Stimulated activated CD4-positive, alpha-beta T cell treated with anti-CD3 and anti-CD28 coated beads, Interleukin-15, amount 100 ng/mL, for 1 hour (primary cell): ENCODE measurements at places on chromosomes 16 and 17.

DNA sequence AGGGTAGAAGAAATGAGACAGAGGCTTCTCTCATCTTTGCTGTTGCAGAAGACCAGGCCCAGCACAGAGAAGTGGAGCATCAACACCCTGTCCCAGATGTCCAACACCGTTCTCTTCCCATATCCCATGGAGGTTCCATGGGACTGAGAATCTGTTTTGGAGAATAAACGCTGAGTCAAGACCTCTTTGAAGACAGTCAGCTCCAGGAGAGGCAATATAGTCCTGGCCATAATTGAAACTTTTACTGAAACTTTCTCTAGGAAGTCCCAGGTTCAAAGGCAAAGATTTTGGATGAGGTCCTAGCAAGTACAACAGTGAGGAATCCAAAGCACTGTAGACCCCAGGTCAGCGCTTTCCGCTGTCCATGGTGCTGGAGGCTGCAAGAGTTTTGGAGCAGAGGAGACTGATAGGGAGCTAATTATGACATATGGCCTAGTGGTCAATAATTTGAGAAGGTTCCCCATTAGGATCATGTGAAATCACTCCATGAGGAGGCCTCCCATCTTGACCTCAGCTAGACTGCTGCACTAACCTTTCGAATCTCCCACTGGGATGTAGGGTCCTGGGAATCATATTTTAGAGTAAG lies 36.0 kb downstream of the OSBPL7 start:
- DNase-seq = no peak

- no peak for DNase-seq
Measured at GRCh38 chr16:75228143-75228976, 9.6 kb downstream of the CTRB1 start.

GRCh38 chr17:62562656-62563055 lies 64.8 kb upstream of the MRC2 start:
- DNase-seq = no peak

DNA sequence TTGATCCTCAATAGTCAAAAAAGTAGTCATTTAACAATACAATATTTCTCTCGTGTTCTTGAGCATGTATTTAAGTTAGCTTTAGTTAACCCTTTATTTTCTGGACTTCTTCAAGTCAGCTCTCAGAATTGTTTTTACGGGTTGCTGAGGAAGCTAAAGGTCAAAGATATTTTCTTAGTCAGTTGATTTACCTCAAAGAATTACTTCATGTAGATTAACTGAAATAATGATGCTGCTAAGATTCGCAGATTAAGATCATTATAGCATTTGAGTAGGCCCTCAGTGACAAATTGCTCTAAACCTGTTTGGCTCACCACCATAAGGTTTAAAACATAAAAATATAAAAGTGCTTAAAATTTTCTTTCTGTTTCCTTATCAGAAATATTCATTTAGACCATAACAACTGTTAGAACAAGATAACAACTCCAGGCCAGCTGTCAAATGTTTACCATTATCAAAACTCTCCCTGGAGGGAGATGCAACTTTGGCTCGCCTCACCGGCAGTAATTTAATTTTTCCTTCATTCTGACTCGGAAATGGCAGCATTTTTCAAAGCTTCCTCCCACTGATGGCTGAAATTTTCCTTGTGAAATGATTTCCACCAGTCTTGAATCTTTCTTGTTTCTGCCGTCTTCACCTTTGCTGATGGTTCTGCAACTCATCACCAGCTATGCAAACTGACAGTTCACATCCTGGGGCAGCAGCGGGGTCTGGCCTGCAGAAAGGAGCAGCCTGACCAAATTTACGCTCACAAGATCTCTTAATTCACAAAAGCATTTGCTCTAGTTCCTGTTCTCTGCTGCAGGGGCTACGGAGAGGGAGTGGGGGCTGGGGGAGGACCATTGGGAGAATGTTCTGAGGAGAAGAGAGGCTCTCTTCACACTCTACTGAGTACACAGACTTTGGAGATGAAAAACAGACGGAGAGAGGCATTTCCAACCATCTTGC lies 254.8 kb upstream of the TBX2 start:
- DNase-seq = no peak

DNA sequence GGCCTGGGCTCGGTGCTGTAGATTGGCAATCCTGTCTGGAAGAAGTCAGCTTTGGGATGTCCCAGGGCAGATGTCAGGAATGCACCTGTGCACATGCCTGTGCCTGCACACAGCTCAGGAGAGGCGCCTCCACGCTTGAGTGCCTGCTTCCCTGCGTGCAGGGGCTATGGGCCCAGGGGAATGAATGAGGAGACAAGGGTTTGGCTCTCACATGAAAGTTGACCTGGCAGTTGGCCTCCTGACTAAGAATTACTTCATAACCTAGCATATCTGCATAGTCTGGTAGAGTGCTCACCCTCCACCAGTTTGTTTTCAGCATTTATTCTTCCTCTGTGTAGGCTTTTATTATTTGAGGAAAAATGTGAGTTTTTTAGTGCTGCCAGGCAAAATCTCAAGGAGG lies 50.0 kb downstream of the PLD6 start:
- DNase-seq = no peak

DNA sequence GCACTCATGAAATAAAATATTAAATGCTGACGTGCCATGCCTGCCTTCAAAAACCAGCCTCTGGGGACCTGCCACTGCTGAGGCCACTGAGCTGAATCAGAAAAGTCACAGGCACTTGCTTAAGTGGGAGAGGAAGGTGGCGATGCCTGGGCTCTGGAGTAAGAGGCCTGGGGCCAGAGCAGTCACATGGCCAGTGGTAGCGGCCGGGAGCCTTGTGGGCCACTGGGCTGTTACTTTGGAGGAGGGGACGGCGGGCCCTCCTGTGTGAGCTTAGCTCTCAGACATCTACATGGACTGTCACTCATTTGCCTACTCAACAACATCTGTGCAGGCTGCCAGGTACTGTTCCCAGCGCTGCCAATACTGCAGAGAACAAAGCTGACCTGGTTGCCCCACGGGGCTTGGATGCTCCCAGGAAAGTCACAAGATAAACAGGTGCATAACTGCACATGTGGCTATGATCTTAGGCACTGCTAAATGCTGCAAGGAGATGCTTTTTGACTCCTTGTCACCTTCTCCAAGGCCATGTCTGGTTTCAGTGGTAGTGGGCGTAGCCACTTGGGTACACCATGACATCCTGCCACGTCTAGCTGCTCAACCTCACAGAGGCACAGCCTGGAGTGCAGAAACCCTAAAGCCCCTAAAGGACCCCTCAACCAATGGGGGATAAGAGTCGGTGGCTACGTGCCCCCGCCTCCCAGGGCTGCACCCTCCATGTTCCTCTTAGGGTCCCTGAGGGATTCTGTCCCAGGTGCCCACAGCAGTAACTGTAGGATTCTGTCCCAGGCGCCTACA lies 11.6 kb downstream of the COTL1 start:
- no peak for DNase-seq

GRCh38 chr16:46796764-46797269 lies 34.2 kb downstream of the C16orf87 start:
- no peak for DNase-seq

DNA sequence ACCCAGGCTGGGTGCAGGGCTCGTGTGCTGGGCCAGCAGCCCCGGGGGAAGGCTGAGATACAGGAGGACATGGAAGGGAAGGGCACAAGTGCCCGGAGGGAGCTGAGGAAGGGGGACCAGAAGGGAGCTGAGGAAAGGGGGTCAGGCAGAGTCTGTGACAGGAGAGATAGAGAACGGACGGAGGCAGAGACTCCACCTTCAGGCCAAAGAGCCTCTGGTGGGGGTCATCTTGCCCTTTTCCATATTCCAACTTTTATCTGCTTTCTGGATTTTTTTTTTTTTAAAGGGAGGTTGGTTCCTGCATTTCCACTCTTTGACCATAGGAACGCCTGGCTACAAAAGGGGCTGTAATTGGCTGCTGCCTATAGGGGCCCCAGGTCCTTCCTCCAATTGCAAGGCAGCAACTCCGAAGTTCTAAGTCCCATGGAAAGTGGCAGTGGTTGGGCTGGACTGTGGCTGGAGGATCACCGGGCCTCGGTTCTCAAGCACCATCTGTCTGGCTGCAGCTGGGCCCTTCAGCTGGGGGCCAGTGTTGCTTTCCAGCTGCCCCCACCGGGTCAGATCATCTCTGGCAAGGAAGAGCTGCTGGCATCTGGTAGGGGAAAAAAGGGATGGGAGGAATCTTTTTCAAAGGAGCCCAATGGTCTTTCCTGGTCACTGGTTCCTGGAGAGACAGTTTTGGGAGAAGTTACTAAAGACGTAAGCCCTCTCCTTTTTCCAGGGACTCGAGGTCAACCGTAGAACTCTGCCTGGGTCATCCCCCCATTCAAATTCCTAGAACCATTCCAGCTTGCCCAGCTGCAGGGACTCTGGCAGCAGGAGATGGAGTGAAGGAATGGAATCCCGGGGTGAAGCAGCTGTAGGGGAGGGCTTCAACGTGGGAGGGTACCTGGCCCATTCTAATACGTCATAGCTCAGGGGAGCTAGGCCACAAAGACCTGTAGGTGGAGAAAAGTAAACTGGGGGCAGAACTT lies 13.1 kb upstream of the MRPS23 start:
- DNase-seq = no peak

GRCh38 chr17:81536299-81537290 lies 8.4 kb downstream of the FSCN2 start:
- DNase-seq = no peak

DNA sequence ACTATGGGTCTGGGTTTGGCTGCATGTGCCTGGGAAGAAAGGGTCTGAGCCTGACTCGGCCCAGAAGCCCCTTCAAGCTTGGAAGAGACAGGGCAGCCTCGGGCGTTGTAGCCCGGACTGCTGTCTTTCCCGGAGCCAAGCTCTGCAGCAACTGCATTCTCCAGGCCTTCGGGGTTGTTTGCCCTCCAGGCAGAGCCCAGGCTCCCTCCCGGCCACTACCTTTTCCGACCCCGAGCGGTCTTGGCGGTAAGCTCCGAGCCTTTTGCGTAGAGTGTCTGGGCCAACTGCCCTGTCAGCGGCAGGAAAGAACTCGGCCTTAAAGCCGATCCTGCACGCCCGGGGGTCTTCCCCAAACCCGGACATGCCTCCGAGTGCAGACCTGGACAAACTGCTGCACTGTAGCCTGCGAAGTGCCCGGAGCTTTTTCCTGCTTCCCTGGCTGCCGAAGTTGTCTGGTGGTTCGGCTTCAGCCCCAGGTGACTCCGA lies 1.3 kb downstream of the LHX1 start:
- no peak for DNase-seq

DNA sequence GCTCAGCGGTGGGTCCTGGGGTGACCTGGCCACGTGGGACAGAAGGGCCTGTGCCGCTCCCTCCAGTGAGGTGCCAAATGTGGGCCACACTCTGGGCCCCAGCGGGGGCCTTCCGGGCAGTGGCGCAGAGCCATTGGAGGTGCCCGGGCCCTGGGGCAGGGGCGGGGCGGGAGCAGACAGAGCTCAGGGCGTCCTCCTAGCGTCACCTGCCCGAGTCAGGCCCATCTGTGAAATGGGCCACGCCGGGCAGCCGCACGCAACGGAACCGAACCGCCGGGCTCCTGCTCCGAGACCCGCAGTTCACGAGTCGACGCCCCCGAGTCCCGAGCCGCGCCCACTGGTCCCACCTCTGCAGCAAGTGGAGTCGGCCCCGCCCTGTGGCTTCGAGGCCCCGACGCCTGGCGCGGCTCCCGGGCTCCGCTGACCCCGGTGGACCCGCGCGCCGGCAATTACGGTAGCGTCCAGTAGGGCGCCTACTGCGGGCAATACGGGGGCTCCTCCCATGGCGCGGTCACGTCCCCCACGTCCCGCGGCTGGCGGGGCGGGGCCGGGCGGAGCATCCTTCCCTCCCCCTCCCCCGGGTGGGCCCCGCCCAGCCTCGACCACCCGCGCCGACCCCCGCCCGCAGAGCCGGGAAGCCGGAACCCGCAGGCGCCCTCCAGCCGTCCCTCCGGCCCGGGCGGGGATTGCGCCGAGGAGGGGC lies 1.9 kb downstream of the SLC16A3 start:
- DNase-seq = no peak

DNA sequence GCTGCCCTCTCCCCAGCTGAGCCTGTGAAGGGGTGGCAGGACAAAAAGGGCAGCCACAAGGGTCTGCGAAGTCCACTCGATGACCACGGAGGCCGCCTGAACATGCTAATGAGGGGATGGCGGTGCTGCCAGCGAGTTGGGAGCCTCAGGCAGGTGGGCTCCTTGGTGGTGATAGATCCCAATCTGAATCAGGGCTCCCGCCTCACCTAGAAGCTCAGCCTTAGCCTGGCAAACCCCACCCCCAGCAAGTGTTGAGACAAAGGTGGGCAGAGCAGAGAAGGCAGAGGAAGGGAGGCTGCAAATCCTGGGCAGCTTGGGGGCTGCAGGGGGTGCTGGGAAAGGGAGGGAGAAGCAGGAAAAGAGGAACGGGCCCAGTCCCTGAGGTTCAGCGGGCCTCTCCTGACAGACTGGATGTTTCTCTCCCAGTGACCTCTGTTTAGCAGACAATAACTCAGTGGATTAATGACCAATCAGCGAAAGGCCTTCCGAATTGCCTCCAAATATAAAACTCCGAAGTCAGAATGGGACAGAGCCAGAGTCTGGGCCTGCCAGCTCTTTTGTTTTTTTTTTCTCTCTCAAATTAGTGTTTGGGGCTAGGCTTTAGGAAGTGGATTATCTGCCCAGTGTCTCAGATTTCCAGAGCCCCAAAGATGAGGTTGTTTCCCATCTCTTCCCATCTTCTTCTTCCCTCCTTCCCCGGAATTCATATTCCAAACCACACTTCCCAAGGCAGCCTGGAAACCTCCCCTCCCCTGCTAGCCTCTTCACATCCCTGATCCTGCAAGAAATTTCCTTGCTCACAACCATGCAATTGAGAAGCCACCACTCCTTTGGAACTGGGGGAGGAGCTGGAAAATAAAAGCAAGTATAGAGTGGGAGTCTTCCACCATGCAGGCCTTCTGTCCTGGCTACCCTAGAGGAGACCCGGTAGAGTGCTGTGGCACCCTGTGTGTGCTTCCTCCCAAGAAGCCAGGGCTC lies 15.2 kb upstream of the HOXB2 start:
- no peak for DNase-seq

DNA sequence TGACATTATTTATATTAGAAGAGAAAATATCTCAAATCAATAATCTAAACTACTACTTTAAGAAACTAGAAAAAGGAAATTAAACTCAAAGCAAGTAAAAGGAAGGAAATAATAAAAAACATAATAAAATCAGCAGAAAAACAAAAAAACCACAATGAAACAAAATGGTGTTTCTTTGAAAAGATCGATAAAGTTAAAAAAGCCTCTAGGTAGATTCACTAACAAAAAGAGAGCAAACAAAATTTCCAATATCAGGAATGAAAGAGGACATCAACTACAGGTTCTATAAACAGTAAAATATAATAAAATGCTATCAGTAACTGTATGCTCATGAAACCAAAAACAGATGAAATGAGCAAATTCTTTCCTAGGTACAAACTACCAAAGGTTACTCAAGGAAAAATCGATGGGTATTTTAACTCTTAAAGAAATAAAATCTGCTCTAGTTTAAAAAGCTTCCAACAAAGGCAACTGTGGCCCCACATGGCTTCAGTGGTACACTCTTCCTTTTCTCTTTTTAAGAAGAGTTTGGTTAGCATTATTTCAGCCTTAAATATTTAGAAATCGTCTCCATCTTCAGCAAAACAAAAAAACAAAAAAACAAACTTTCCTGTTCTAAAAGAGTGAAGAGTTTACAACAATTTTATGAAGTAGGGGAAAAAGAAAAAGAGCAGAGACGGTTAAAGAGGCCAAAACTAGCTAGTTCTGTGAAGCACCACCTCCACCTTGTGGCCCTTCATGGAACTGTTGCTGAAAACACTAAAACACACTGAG lies 102.2 kb downstream of the TRIM37 start:
- DNase-seq = peak; percentile 35

GRCh38 chr16:78794581-78795250 lies 695.3 kb downstream of the WWOX start:
- DNase-seq = no peak
